Renal pelvis (tissue), 12 donors: ENCODE measurements at places on chromosomes 7 and 10. TPM values are rescaled to one million over a fixed set of nuclear protein-coding genes. Genes with fewer than 3 reads are reported as not detected.

The EN2 gene
- 0.29 TPM for polyA plus RNA-seq

The GBX1 gene
- polyA plus RNA-seq: 0.34 TPM

The NODAL gene
- polyA plus RNA-seq: 1.1 TPM

The EIF5AL1 gene
- 3.4 TPM for polyA plus RNA-seq

The AZGP1 gene
- 70.1 TPM for polyA plus RNA-seq

The LOXL4 gene
- polyA plus RNA-seq: 2.8 TPM

The PALD1 gene
- polyA plus RNA-seq: 12.7 TPM

The ZNF22 gene
- 76.5 TPM for polyA plus RNA-seq

The TDRD1 gene
- polyA plus RNA-seq: not detected

The WDFY4 gene
- 2.4 TPM for polyA plus RNA-seq

The LRRC4 gene
- 6.7 TPM for polyA plus RNA-seq

The LGI1 gene
- 3.8 TPM for polyA plus RNA-seq

The LRGUK gene
- 2.9 TPM for polyA plus RNA-seq

The ARID5B gene
- 69.4 TPM for polyA plus RNA-seq

The PDZD7 gene
- 5.6 TPM for polyA plus RNA-seq

The ARHGAP21 gene
- 106 TPM for polyA plus RNA-seq

The DNAH11 gene
- 3.3 TPM for polyA plus RNA-seq

The VPS37D gene
- polyA plus RNA-seq: 18.9 TPM

The NKX1-2 gene
- polyA plus RNA-seq: not detected

The TMEM273 gene
- polyA plus RNA-seq: 2.5 TPM

The GDF2 gene
- not detected for polyA plus RNA-seq

The OPN4 gene
- not detected for polyA plus RNA-seq

The AGAP5 gene
- 9.0 TPM for polyA plus RNA-seq

The FGFBP3 gene
- 4.2 TPM for polyA plus RNA-seq

The PAXIP1 gene
- polyA plus RNA-seq: 23.4 TPM

The MRLN gene
- polyA plus RNA-seq: 0.94 TPM

The ANKRD7 gene
- polyA plus RNA-seq: 2.3 TPM

The PIK3AP1 gene
- polyA plus RNA-seq: 4.8 TPM

The GPR15LG gene
- 0.43 TPM for polyA plus RNA-seq

The FIGNL1 gene
- polyA plus RNA-seq: 34.8 TPM

The SLC26A4 gene
- 1.4 TPM for polyA plus RNA-seq

The TUBB8 gene
- 1.5 TPM for polyA plus RNA-seq

The FKBP6 gene
- polyA plus RNA-seq: 0.64 TPM

The HTR5A gene
- polyA plus RNA-seq: not detected

The DENND2A gene
- polyA plus RNA-seq: 32.9 TPM

The ACTL6B gene
- 0.09 TPM for polyA plus RNA-seq

The GLCCI1 gene
- polyA plus RNA-seq: 32.8 TPM

The PPP1R17 gene
- polyA plus RNA-seq: not detected

The PTF1A gene
- not detected for polyA plus RNA-seq

The TRIM74 gene
- polyA plus RNA-seq: 2.0 TPM

The NPVF gene
- not detected for polyA plus RNA-seq

The IFT22 gene
- polyA plus RNA-seq: 73.4 TPM
